ENCODE measurements at places on chromosomes 6 and 20.

GRCh38 chr6:37110500-37111461 lies 59.2 kb upstream of the PIM1 start:
- DNase-seq: no peak

- no peak for DNase-seq
Observed at GRCh38 chr6:162377735-162378134, 349.8 kb downstream of the PRKN start.

DNA sequence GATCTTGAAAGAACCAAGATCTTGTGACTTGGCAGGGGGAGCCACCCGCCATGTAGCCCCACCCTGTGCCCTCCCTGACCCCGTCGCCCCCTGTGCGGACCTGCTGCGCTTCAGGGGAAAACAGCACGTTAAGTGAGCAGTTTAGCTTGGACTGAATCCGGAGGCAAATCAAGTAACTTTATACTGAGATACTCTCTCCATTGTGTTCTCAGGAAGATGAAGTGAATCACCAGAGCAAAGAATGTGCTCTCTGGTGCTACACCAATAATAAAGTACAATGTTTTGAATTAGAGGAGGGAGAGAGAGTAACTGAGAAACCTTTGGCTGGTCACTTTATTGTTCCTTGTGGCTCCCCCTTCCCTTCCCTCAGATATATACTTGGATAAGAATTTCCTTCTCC lies 83.4 kb downstream of the TXNDC5 start:
- DNase-seq: no peak

GRCh38 chr20:62766071-62766450 lies 30.2 kb upstream of the MRGBP start:
- no peak for DNase-seq

DNA sequence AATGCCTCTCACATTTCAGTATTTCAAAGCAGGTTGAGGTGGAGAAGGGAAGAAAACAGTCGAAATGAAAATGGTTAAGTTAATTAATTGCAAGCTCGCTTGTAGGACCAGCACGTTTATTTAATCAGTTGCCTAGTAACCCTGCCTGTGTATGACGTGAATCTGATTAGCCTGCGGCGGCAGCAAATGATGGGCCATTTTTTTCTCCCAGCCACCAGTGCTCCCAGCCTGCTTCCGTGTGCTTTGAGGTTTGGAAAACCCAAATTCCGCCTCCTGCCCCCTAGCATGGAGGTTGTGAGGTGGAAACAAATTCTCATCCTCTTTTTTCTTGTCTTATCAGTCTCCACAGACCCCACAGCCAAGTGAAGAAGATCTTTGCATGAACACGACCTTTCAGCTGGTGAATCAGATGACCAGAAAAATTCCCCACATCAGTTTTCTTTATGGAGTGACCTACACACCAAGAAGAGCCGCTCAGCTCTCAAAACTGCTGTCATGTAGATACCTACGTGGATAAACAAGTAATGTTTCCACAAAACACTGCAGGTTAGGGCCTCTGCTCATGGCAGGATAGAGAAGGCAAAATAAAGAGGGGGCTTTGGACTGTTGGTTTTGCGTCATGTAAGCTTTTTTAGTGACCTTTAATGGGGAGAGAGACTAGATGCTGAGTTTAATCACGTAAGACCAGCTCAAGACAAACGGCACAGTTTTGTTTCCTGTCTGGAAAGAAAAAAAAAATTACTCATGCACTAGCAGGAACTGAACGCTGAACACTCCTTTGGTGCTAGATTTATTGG lies 572.9 kb upstream of the NOX3 start:
- DNase-seq: peak; percentile 71

GRCh38 chr20:22795871-22796270 lies 211.5 kb upstream of the FOXA2 start:
- DNase-seq: no peak

DNA sequence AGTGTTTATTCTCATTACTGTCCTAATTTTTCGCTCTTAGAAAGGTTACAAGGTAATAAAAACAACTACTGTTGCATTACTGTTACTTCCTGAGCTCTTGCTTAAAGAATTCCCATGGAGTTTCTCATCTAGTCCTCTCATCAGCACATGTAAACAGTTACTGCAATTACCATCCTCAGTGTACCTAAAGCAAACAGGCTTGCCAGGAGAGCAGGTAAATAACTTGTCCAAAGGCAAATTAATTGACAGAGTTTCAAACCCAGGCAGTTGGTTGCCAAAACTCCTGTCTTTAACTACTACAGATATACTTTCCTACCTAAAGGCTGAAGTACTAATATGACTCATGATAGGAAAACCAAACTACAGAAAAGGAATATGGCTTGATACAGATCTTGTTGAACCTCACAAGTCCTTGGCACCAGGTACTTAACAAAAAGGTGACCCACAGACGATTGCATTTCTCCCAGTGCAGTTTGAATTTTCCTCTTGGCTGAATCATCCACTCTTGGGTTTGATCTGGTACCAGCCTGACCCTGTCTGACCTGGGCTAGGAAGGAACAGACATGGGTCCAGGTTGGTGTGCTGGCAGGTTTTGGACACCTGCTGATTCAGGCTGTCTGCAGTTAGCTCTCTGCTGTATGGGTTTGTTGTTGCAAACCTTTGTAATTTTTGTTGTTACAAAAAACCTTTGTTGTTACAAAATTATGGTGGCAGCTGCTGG lies 153.0 kb downstream of the CFAP61 start:
- DNase-seq: no peak

DNA sequence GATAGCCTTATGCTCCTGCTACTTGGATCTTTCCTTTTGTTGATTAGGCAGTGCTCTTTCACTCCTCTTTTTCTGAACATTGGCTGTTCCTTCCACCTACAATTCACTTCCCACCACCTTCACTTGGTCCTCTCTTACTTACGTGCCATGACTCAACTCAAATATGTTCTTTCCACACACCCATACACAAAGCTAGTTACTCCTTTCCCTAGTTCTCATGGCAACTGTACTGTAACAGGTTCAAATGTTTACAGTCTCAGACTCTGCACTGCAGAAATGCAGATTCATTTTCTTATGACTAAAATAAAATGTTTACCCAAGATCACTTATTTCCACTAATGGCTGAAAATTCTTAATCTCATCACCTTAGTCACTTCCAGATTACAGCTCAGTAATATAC lies 174.0 kb upstream of the TSHZ2 start:
- no peak for DNase-seq

- peak; percentile 45 for DNase-seq
Observed at GRCh38 chr6:106972500-106972899, 2.0 kb downstream of the CD24 start.

DNA sequence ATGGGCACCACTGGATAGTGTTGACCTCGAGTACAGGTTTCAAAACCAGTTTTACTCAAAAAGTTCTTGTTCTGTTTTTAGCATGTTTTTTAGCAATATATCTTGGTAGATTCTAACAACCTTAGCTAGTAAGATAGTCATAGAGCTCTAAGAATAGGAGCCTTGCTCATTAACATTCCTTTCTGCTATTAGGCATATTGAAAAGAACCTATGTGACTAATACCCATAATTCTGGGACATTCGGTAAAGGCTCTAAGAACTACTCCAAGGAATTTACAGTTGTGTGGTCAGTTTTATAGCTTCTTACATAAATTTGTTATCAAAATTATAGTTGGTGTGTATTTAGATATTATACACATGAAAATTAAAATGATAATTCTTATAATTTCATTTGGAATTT lies 11.6 kb downstream of the SLC9A8 start:
- DNase-seq: no peak

- DNase-seq: no peak
Observed at GRCh38 chr6:170345662-170346061, 39.1 kb downstream of the FAM120B start.

DNA sequence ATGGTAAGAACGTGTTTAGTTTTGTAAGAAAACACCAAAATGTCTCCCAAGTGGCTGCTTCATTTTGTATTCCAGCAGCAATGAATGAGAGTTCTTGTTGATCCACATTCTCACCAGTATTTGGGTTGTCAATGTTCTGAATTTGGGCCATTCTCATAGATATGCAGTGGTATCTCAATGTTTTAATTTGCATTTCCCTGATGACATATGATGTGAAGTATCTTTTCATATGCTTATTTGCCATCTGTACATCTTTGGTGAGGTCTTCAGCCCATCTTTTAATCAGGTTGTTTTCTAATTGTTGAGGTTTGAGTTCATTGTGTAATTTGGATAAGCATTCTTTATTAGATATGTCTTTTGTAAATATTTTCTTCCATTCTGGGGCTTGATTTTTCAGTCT lies 436.8 kb upstream of the IRAK1BP1 start:
- no peak for DNase-seq

DNA sequence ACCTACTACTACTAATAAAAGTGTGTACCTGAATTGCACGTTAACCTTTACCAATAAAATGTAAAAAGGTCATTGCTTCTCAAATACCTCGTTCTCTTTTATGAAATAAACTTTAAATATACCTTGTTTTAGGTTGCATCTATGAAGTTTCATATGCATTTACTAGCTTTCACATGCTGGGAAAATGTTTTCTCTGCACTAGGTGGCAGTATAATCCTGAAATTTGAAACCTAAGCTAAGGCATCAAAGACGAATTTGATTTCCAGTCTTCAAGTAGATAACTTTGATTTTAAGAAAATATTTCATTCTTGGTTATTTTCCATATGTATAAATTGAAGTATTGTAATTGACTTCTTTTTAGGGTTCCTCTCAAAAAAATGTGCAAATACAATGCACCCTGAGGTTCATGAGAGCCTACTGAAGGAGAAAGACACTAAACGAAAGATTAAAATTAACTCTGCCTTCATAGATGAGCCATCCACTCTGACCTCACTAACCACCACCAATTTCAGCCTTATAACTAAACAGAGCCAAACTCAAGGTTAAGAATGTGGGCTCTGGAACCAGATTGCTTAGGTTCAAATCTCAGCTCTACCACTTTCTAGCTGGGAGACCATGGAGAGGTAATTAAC lies 7.3 kb upstream of the COL9A1 start:
- DNase-seq: peak; percentile 1
